Stimulated activated effector memory CD8-positive, alpha-beta T cell treated with anti-CD3 and anti-CD28 coated beads, Interleukin-12 subunit alpha, Interleukin-12 subunit beta, amount 100 ng/mL, for 72 hours (primary cell): ENCODE measurements at places on chromosomes 1 and 21.

- DNase-seq, result no peak
Measured at GRCh38 chr21:41112740-41113692, 54.9 kb upstream of the BACE2 start.

- no peak for DNase-seq
Measured at GRCh38 chr1:22970096-22970495, 2.6 kb downstream of the LACTBL1 start.

DNA sequence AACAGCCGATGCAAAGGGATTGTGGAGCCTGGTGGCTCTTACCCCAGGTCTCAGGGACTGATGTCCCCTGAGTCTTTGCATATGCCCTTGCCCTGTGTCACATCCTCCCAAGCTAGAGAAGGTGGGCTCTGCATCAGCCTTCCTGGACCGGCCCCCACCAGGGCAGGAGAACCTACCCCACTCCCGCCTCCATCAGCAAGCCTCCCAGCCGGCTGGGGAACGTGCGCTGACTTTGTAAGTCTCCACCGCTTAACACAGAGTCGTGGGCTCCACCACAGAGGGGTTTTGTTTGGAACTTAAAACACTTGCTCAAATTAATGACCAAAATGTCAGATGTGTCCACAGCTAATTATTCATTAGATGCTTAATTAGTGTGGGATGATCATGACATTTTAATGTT is 255.2 kb upstream of the VAMP3 start:
- no peak for DNase-seq

- no peak for DNase-seq
Measured at GRCh38 chr1:176896216-176896615, 268.3 kb downstream of the ASTN1 start.

DNA sequence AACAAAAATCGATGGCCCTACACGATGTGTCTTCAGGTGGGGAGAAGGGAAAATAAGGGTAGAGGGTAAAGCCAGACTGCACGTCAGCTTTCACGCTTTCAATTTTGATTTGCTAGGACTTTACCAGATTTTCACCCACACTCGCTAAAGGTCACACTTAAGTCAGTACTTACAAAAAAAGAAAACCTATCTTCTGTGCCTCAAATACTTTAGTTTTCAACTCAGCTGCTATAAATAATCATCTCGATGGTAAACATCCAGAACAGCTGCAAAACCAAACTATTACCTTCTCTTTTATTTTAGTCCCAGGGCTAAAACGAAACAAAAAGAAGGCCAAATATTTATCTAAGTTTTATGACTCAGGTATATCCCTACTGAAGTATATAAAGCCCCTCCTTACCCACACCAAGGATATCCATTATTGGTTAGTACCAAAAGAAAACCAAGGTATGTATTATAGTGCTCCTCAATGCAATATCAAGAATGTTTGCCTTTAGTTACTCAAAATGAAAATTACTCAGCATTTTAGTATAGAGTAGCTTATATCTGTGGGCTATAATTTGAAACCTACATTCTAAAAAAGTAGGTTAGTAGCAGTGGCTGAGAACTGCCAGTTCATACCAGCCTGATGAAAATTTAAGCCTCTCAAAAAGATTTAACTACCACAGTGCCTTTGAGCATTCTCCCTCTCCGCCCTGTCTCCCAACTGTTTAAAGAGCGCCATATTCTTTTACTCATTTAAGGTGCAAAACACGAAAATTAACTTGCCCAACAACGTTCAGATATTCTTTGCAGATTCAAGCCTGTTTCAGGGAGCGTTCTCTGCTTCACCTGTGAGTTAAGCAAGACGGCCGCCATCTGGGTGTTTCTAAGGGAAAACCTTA is 1.5 kb downstream of the CSDE1 start:
- DNase-seq, result no peak

DNA sequence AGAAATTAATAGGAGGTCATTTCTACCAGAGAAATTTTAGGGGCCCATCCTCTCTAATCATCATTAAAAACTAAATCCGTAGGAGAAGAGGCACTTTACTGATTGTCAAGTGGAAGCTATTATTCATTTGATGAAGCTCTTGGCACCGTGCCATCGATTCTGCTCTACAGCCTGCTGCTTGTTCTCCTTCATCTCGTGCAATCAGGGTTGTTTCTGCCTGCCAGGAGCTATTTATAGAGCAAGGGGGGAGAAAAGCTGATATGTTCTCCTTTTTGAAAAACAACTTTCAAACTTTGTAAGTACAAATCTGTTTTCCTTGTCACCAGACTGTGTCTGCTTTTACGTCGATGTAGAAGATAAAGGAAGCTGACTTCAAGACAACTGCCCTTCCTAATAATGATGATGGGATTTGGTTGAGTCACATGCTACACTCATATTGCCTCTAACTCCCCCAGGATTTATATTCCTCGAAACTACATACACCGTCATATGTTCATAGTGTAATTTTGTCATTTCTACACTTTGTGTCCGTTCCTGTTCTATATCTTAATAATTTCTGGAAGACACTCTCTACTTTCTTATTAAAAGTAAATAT is 169.6 kb upstream of the LHX8 start:
- no peak for DNase-seq

DNA sequence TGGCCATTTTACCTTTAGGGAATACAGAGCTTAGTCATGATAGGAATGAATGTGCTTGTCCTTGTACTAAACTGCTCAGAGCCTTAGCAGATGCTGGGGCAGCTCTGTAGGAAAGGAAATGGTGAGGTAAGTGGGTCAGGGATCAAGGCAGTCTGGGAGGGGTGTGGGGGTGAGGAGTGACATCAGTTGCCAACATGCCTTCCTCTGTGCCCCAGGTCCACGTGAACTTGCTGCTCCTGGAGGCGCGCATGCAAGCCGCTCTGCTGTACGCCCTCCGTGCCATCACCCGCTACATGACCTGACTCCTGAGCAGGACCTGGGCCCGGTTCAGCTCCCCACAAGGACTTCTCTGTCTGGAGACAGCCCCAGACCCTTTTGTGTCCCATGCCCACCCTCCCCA is 21.2 kb downstream of the SESN2 start:
- DNase-seq, result no peak

GRCh38 chr1:38244218-38244845 is 197.7 kb upstream of the POU3F1 start:
- no peak for DNase-seq

GRCh38 chr1:204278251-204278650 is 64.5 kb upstream of the GOLT1A start:
- DNase-seq, result no peak

GRCh38 chr1:182185842-182186756 is 124.6 kb upstream of the ZNF648 start:
- DNase-seq, result no peak

DNA sequence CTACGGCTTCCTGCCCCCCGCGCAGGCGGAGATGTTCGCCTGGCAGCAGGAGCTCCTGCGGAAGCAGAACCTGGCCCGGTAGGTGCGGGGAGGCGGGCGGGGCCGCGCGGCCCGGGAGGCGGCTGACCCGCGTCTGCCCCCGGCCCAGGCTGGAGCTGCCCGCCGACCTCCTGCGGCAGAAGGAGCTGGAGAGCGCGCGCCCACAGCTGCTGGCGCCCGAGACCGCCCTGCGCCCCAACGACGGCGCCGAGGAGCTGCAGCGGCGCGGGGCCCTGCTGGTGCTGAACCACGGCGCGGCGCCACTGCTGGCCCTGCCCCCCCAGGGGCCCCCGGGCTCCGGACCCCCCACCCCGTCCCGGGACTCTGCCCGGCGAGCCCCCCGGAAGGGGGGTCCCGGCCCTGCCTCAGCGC is 16.6 kb downstream of the NOC2L start:
- no peak for DNase-seq

DNA sequence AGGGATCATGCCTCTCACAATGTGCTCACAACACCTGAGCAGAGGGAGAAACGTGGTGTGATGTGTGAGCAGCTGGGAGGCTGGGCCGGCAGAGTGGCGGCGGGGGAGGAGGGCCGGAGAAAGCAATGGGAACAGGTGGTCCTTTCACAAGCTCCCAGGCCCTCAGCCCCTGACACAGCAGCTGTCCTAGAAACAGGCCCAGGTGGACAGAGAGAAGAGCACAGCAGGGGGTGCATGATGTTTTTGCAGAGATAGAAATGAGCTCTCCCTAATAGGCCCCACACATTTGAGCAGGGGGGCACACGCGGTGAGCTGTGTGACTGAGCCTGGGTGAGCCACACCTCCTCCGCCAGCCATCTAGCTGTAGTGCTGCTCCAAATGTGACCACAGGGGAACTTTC is 7.6 kb upstream of the RGS16 start:
- no peak for DNase-seq

DNA sequence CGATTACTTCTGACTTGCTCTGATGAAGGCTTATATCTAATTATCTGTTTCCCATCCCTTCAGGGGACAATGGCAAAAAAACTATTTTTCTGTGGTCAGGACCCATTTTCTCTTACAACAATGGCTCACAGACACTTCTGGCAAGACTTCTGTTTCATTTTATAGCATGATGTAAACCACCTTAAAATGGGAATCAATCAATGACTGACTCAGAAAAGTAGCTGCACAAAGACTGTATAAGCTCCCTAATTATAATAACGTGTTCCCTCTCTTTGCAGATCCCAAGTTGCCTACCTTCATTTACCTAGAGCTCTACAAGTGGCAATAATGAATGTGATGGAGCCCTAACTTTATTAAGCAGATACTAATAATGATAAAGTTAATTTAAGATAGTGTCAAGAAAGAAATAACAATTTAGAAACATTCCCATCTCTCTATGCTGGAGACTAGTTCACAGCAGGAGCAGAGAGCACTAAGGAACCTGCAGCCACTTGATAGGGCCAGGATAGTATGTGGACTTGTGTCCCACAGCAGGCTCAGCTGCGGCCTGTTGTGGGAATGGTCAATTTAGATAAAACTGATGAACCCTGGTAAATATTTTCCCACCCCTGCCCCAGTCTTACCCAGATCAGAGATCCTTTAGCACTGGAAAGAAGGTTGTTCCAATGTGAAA is 538 bp downstream of the GBP2 start:
- DNase-seq, result no peak

- DNase-seq, result no peak
Measured at GRCh38 chr1:218867941-218868626, 305.6 kb upstream of the LYPLAL1 start.

GRCh38 chr1:183652547-183653461 is at the start of gene APOBEC4:
Gene APOBEC4, minus strand, starts transcription at chr1:183653316. Its CDS starts 4,535 bp downstream, at chr1:183648781.
- no peak for DNase-seq

DNA sequence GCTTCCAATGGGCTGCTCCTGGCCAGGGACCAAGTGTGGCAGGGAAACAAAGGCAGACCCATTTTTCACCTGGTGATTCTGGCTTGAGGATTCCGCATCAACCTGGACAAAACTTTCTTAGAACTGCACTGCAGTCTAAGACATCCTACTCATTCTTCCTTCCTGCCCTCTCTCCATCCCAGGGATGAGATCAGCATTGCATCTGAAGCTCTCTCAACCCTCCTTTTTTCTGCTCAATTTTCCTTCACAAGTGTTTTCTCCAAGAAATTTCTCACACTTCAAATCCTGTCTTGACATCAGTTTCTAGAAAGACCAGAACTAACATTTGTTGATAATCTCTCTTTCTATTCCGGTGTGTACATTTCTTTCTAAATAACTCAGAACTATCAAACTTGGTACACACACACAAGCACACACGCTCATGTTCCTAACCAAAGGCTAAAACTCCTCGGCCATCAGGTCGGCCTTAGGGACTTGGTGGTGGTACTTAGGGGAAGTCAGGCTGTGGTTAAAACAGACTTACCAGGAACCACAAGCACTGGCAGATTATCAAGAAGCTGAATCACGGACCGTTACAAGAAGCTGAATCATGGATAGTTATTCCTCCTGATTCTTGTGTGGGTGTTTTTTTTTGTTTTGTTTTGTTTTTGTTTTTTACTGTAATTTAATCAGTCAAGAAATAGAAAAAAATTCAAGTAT is 21.0 kb upstream of the CXADR start:
- no peak for DNase-seq

DNA sequence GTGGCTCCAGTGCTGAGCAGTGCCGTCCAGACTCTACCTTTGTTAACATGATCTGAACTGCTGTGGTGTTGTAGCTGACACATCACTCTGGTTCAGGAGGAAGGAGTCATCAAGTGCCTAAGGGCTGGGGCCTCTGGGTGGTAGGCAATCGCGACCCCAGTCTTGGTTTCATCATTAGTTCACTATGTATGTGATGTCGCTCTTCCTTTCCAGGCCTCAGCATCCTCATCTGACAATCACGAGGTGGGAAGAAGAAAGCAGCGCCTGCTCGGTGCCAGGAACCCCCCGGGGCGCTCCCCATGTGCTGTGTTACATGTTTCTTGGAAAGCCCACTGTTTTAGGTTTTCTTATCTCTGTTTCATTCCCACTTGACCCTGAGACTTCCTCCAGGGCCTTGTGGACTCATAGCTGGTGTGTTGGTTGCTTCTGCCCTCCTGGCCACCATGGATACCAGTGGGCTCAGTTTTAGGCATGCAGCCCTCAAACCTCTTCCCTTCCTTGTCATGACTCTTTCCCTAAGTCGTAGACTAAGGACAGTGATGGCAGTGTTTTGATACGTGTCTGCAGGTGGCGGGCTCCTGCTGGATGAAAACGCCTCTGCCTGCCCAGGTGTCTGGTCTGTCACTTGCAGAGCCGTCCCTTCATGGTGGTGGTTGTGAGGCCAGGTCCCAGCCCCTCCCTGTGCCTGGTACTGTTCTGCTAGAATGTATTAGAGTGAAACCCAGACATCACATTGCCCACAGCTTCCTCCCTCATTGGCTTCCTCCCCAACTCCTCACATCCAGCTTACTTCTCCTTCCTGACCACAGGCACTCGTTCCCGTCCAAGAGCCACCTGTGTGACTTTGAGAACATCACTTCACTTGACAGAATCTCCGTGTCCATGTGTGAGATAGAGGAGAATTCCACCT is 17.2 kb upstream of the FOXO6 start:
- DNase-seq, result no peak

- DNase-seq, result no peak
Measured at GRCh38 chr1:22210636-22211035, 67.7 kb upstream of the WNT4 start.
